Dermis microvascular lymphatic vessel endothelial cell (primary cell): ENCODE measurements at places on chromosomes 6 and 20. TPM values are rescaled to one million over a fixed set of nuclear protein-coding genes. Genes with fewer than 3 reads are reported as not detected.

The LY86 gene
- not detected in 2 replicates for total RNA-seq

The REM1 gene
- total RNA-seq = under 0.01 TPM in 1 of 2 replicates, not detected in the other

The PIGT gene
- total RNA-seq = 16.4 and 31.0 TPM in 2 replicates

The HTR1E gene
- total RNA-seq = not detected in 2 replicates

The NCOA6 gene
- total RNA-seq = 3.3 and 5.3 TPM in 2 replicates

The KHDC1L gene
- total RNA-seq = not detected in 2 replicates

The AKIRIN2 gene
- 13.6 and 16.3 TPM in 2 replicates for total RNA-seq

The KIF6 gene
- 0.13 and 0.38 TPM in 2 replicates for total RNA-seq
